ENCODE measurements at places on chromosomes 7 and 10.

DNA sequence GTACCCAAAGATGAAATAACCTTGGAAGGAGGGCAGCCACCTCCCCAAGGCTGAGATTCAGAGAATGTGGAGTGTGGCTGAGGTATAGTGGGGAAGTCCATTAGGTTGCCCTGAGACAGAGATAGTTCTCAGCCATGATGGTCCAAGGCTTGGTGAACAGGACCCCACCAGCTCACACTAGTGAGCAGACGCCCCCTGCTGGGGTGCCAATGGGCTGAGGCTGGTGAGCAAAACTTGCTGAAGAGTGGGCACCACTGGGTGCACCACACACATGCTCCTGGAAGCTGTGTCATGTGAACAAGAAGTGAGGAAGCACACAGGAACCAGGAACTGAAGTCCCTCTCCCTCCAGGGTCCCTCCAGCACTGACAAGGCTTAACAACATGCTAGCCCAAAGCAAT is 8.9 kb downstream of the FBXL13 start:
- DNase-seq, result no peak

GRCh38 chr7:2814186-2814945 is 29.7 kb downstream of the GNA12 start:
- peak; percentile 27 for DNase-seq

- DNase-seq, result no peak
These were observed 62.5 kb downstream of the PWWP2B start for GRCh38 chr10:132459301-132460003.

DNA sequence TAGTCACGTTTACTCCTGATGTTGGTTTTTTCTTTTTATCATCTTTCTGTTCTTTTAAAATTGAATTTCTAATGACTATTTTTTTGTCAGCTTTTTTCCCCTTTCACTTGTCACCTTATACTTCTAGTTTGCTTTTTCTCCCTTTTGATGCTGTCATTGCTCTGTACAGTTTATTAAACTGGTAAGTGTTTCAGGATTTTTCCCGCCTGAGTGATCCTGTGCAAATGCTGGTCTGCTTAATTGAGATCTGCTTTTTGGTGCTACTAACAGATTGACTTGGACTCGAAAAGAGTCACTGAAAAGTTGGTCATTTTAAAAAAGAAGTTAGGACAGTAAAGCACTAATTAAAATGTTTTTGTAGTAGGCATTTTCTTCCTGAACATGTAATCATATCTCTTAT is 95.2 kb downstream of the PHTF2 start:
- DNase-seq, result no peak

- no peak for DNase-seq
These were observed 554.8 kb downstream of the SORCS1 start for GRCh38 chr10:106609470-106610266.
